ENCODE measurements at places on chromosomes 7 and 10.

GRCh38 chr7:12839508-12840153 lies 152.2 kb downstream of the ARL4A start:
- DNase-seq, result no peak

- no peak for DNase-seq
Measured at GRCh38 chr10:7511612-7512011, 100.8 kb upstream of the SFMBT2 start.

DNA sequence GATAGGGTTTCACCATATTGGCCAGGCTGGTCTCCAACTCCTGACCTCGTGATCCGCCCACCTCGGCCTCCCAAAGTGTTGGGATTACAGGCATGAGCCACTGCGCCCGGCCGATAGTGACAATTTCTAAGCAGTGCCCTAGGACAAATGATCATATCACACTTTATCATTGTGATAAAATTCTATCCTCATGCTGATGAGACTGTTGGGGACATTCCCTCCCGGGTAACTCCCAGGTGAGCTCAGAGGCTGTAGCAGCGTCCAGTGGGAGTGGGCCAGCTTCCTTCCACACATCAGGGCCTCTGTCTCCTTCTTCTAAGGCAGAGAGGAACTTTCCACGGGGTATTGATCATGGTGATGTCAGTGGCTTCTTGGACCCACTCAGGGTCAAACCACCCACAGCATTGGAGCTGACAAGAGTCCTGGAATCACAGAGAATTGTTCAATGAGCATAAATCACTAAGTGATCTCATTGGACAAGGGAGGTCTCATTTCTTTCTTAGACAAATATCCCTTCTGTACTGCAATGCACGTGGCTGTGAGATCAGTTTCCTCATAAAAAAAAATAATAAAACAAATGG lies 256.1 kb downstream of the KLF6 start:
- DNase-seq, result no peak

GRCh38 chr10:126247446-126247975 lies 140.8 kb downstream of the ADAM12 start:
- no peak for DNase-seq

- no peak for DNase-seq
Measured at GRCh38 chr7:109179601-109180000, 609.9 kb downstream of the DNAJB9 start.

DNA sequence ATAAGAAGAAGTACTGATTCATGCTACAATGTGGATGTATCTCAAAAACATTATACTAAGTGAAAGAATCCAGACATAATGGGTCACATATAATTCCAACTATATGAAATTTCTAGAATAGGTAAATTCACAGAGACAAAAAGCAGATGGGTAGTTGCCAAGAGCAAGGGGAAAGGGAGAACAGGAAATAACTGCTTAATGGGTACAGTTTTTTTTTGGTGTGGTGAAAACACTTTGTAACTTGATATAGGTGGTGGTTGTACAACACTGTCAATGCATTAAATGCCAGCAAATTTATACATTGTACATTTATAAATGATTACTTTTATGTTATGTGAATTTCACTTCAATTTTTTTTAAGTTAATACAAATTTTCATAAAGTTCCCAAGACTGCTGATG lies 19.4 kb upstream of the LRRN3 start:
- DNase-seq, result no peak

DNA sequence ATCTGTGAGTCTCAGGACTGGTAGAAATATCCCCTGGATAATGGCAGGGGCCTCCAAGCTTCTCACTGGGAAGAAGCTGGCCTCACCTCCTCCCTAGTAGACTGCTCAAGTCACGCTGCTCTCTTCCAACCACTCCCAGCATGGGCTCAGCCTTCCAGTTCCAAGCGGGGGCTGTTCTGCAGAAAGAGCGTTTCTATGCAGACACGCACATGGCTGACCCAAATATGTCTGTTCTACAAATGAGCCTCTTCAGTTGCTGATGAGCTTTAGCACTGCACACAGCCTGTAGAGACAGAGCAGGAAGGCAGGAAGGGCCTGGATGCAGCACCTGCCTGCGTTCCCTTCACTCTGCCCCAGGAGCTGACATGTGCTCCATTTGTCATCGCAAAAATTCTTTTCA lies 523.9 kb upstream of the MGMT start:
- no peak for DNase-seq

DNA sequence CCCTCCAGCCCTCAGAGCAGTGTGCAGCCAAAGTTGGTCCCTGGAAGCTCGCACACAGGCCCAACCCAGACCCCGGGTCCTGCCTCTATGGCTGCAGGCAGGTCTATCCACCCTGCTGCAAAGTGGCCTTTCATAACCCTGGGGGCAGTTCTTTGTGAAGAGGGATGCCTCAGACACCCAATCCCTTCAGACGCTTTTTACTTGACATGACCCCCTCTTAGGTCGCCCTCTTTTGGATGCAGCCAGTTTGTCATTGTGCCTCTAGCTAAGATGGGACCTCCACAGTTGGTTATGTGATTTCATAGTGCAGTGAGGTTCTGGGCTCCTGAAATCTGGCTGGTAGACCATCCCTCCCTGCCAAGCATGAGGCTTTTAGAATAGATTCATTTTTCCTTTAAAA lies 27.3 kb downstream of the SMKR1 start:
- no peak for DNase-seq

DNA sequence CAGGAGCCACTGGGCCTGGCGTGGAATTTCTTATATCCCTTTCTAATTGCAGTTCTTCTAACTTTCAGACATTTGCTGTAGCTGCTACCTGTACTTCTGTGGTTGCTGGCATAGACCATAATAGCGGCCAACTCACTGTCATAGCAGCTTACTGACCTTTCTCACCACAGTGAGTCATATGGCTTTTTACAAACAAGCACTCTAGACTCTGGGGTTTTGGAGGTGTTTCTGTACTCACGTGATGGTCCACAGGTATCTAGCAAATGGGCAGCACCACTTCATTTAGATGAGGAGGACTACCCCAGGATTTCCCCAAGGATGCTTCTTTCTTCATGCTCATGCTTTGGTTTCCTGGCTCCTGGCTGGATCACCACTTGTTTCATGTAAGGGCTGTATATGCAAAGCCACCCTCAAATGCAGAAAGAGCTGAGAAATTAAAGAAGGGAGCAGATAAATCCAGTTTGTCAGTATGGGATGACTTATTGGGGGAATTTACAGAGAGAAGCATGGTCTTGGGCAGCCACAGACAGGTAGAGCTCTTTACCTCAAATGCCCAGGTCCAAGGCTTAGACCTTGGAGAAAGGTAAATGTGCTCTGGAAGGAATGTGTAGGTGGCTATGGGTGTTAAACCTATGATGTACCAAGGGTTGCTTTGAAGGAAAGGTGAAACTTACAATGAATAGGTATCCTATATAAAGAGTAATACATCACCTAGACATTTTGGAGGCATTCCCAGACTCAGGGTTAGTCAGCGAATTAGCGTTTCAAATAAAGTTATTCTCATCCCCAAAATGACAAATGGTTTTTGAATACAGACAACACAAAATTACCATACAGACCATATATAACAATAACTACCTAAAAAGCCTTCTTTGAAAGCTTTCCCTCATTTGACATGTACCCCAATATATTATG lies 15.9 kb upstream of the SLC25A16 start:
- DNase-seq, result no peak

- DNase-seq, result no peak
Measured at GRCh38 chr10:103564116-103564501, 70.6 kb downstream of the NEURL1 start.

- no peak for DNase-seq
Measured at GRCh38 chr10:24784061-24784460, 60.4 kb upstream of the ARHGAP21 start.

- DNase-seq, result no peak
Measured at GRCh38 chr7:46137725-46138124, 216.7 kb upstream of the IGFBP3 start.

GRCh38 chr10:121864168-121864567 lies 63.7 kb downstream of the ATE1 start:
- no peak for DNase-seq

DNA sequence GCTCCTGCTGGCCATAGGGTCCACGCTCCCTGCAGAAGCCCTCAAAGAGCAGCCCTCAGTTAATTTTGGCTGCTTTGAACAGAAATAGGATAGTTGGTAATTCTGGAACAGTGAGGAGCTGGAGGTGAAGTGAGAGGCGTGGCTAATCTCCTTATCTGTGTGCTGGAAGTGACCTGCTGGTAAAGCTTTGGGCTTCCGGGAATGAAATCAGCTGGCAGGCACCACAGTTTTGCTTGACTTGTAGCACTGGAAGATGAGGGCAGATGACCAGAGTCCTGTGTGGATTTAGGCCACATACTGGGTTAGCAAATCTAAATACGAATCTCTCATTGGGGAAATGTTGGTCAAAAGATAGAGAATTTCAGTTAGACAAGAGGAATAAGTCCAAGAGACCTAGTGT lies 10.2 kb downstream of the ATP6V0E2 start:
- DNase-seq, result no peak

DNA sequence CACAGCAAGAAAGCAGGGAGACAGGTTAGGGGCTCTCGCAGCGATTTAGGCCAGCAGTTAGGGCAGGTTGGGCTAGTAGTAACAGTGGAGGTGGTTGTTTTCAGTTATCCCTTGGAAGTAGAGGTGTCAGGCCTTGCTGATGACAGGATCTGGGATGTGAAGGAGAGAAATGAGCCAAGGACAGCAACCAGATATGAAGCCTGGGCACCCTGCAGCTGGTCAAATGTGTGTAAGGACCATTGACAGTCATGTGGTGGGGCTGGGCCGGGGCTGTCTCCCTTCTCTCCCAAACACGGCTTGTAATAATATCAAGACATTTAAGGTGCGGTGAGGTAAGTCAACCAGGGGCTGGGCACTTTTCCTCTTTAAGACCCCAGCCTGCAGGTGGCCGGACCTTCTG lies 112.5 kb upstream of the IGFBP3 start:
- no peak for DNase-seq

DNA sequence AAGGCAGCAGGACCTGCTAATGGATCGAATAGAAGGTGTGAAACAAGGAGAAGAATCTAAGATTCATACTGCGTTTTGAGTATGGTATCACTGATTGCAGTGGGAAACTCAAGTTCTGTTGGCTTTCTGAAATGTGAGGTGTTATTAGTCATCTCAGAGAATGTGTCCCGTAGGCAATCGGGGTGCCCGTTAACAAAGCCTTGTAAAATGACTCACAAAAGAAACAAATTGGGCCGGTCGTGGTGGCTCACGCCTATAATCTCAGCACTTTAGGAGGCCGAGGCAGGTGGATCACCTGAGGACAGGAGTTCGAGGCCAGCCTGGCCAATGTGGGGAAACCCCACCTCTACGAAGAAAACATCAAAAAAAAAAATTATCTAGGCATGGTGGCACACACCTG lies 118.2 kb upstream of the C7orf33 start:
- DNase-seq, result no peak

DNA sequence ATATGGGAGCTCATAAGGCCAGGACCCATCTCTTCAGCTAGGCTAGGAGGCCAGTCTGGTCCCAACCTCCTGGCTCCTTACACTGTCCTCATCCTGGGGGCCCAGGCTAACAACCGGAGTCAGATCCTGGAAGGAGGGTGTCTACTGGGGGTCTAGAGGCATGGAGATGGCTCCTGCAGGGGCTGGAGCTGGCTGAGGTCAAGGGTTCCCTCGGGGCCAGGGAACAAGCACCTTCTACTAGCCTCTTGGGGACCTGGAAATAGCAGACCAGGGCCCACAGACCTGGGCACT lies 37.2 kb downstream of the CLRN3 start:
- DNase-seq, result no peak

DNA sequence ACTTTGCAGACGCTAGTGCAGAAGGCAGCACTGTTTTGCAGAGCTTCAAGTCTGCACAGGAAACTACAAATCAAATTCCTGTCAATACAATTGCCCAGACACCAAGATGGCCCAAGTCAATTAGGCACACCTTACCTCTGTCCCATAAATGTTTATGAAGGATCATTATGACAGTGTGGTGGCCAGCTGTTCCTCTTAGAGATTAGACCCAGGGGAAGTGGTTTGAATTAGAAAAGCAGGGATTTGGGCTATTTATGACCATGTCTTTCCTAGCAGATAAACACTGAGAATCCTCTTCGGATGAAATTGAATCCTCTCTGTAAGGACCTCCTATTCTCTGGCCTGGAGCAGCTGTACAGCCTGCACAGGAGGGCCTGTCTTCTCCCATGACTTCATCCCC lies 9.9 kb upstream of the NEUROG3 start:
- DNase-seq, result no peak

DNA sequence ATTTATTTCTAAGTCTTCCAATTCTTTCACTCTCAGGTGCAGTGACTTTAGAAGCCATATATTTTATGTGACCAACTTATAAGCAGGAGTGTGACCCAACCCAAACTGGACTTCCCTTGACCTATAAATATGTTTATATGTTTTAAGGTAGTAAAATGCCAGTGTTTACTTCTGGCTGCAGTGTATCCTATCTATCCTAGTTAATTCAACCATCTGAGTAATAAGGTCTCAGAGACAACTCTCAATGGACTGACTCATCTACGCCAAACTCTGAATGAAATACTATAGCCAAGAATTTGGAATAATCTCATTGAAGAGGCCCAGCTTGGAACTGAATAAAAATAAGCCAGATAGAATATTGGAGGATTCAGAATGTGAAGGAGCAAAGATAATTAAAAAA lies 544.5 kb upstream of the SORCS1 start:
- no peak for DNase-seq

GRCh38 chr10:61406736-61407135 lies 46.4 kb downstream of the TMEM26 start:
- DNase-seq, result no peak

- DNase-seq, result no peak
Measured at GRCh38 chr10:82925547-82925946, 1050.6 kb downstream of the NRG3 start.

GRCh38 chr7:42627626-42628025 lies 284.2 kb downstream of the C7orf25 start:
- DNase-seq, result no peak

- DNase-seq, result no peak
Measured at GRCh38 chr7:92177362-92177761, 1.6 kb downstream of the LRRD1 start.

DNA sequence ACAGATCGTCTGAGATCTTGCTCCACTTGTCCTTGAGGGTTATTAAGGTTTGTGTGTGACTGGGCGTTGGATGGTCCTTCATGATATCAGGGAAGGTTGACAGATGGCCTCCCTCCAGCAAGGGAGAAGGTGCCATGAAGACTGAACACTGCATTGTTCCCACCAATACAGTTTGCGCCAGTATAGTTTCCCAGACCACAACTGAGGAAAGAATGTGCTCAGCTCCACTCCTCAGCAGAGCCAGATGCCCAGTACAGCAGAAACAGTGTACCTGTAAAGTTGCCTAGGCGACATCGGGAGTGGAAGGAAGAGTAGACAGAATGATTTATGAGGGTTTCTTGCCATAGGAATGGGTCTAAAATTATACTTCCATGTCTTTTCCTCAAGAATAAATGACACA lies 137.5 kb downstream of the ST7 start:
- no peak for DNase-seq

DNA sequence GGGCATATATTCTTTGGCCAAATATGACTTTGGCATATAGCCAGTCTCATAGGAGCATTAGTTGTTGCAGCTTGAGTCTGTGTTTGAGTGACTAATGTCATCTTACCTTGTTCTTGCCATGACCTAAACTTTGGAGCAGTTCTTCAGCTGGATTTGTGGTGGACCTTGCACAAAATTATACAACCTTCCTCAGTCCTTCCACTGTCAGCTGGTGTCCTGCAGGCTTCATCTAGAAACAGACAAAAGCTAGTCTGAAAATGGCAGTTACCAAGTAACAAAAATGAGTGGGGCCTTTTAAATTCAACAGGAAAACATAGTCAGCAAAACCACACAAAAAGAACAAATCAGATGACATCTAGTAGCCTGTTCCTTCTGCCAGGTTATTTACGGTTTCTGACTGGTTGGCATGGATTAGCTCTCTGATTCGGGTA lies 59.5 kb upstream of the HECTD2 start:
- no peak for DNase-seq

- DNase-seq, result no peak
Measured at GRCh38 chr7:129188372-129188891, at the start of gene SMO. SMO (plus strand) TSS chr7:129188633; CDS start chr7:129189152, 519 bp downstream.
